Right ventricle myocardium inferior (tissue), 1 donor: ENCODE measurements at places on chromosomes 4 and X. TPM values are rescaled to one million over a fixed set of nuclear protein-coding genes. Genes with fewer than 3 reads are reported as not detected.

GRCh38 chr4:70925418-70925817 lies 23.2 kb downstream of the MOB1B start:
- DNase-seq, result no peak

DNA sequence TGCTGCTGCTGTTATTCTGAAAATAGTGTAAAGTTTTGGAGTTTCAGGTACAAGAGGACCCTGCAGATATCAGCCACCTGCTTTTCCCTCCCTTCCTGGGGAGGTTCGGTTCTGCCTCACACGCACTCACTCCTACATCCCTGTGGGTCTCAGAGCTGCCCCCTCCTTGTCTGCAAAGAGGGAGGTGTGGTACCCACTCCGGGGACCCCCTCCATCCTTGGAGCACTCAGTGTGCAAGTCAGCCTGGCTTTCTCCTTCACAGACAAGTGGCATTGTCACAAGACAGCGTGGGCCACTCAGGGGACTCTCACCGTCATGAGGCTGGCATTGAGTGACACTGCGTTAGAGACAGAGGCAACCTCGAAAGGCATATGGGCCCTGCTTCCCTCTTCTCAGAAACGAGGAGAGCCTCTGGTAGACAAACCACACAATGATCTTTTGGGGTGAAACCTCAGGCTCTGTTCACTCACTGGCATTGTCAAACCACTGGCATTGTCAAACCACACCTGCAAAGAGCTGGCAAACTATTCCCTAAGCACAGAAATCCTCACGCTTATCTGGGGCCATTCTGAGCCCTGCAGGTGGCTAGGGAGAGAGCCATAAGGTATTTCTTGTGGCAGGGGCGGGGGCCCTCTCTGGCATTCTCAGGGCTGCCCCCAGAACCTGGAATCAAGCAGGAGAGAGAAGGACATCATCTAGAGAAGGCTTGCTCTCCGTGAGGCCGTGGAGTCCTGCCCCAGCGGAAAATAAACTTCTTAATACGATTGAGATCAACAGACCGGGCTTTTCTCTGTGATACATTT lies 285.0 kb downstream of the SHOX start:
- DNase-seq, result no peak

DNA sequence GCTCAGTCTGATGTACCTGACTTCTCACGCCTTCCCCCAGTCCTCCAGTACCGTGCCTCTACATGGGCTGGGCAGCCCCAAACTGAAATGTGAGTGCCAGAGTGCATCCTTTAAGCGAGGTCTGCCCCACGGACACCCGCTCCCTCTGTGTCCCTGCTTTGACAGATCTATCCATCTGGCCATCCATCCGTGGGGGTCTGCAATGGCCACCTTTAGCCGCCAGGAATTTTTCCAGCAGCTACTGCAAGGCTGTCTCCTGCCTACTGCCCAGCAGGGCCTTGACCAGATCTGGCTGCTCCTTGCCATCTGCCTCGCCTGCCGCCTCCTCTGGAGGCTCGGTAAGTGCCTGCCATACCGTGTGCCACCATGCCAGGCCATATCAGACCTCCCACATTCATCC lies 827 bp downstream of the PORCN start:
- no peak for DNase-seq

- no peak for DNase-seq
These were observed 56.2 kb downstream of the APOO start for GRCh38 chrX:23851544-23851943.

DNA sequence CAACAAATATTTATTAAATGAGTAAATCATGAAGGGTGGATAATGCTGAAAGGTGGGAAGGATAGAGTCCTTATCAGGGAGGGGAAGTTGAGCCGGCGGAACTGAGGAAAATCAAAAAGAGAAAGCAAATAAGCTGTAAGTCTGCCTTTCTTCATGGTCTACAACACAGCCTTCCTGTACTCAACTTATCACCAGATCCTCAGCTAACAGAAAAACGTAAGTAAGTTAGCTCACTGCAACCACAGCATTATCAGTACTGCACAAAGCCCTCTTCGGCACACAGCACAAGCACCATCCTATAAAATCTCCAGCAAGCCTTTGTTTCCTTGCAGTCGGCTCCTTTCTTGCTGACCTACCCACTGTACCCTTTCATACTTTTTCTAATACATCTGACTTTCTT lies 70.3 kb downstream of the CRMP1 start:
- DNase-seq, result no peak

DNA sequence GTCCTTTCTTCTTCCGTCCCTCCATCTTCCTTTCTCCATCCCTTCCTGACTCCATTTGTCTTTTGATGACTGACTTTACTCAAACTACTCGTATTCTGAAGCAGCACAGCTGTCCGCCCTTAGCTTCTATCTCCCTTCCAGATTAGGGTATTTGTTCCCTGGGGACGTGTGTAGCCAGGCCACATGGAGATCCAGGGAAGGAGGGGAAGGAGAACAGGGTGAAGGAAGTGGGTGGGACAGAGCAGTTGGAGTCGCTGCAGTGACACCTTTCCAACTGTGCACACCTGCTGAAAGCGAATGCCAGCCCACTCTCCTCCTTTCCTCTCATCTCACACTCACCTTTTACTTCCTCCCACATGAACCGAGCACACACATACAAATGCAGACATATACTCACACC lies 323.8 kb downstream of the DCTD start:
- no peak for DNase-seq

DNA sequence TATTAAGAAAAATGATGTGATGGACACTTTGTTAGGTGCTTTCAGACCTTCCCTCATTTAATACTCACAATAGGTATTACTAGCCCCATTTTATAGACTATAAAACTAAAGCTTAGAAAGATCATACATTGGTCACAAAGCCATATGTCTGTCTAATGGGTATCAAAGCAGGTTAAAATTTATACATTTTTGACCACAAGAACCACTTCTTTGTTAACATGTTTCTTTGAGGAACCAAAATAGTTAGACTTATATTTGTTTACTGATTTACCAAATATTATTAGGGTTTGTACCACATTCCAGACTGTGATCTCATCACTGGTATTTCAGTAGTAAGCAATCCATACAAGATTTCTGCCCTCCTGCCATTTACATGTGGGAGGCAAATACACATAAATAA lies 363.3 kb downstream of the NAF1 start:
- DNase-seq, result no peak

DNA sequence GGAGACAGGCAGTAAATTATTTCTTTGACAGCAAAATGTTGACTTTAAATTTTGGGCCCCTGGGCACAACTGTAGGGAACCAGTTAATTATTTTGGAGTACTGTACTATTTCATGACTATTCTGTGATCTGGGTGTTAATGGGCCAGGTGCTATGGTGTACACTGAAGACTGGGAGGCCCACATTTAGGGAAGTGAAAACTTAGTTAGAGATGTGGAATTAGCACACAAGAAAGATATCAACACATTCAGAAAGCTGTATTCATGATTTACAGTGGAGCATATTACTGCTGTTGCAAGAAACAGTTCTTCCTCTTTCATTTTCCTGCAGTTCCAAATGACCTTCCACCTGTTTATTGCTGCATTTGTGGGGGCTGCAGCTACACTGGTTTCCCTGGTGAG lies 12.4 kb downstream of the PLP1 start:
- DNase-seq, result no peak

DNA sequence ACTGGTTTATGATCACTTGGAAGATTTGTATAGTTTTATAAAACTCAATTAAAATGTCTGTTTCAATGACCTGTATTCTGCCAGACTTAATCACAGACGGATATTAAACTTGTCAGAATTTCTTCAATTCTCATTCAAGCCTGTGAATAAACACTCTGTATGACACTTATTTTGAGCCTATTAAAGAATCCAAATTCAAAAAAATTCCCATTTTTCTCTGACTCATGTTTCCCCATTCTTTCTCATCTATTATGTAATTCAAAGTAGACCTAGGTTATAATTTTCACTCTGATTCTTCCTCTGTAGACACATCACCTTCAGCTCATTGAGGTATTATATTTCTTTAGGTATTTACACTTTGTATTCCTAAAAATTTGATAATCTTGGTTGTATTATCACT lies 166.1 kb downstream of the TMA16 start:
- DNase-seq, result no peak

GRCh38 chr4:76175336-76175735 lies 27.1 kb upstream of the NUP54 start:
- DNase-seq, result no peak

GRCh38 chr4:144204431-144204830 lies 63.9 kb upstream of the GYPA start:
- DNase-seq, result no peak

DNA sequence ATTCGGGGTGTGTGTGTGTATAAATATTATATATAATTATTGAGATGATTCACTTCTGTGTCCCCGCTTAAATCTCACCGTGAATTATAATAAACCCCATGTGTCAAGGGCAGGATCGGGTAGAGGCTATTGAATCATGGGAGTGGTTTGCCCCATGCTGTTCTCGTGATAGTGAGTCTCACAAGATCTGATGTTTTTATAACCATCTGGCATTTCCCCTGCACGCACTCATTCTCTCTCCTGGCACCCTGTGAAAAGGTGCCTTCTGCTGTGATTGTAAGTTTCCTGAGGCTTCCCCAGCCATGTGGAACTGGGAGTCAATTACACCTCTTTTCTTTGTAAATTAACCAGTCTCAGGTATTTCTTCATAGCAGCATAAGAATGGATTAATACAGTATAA lies 851.4 kb upstream of the AGA start:
- no peak for DNase-seq

GRCh38 chr4:39559626-39560025 lies 32.4 kb upstream of the UGDH start:
- DNase-seq, result no peak

GRCh38 chrX:113919387-113919786 lies 664.5 kb upstream of the HTR2C start:
- no peak for DNase-seq

- no peak for DNase-seq
These were observed 595.4 kb upstream of the AGA start for GRCh38 chr4:178037459-178038214.

DNA sequence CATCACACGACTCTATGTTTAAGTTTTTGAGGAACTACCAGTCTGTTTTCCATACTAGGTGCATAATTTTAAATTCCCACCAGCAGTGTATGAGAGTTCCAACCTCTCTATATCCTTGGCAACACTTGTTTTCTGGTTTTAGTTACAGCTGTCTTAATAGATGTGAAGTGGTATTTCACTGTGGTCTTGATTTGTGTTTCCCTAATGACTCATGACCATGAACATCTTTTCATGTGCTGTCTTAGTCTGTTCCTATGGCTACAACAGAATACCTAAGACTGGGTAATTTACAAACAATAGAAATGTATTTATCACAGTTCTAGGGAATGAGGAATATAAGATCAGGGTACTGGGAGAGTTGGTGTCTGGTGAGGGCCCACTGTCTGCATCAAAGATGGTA lies 51.5 kb upstream of the GPR78 start:
- no peak for DNase-seq

ARMCX4 gene
- total RNA-seq, result 5.3 TPM

CNKSR2 gene
- 0.95 TPM for total RNA-seq

ITM2A gene
- 76.8 TPM for total RNA-seq

ELMOD2 gene
- total RNA-seq, result 14.6 TPM
